ENCODE measurements at places on chromosomes 3 and 15. TPM values are rescaled to one million over a fixed set of nuclear protein-coding genes. Genes with fewer than 3 reads are reported as not detected.

Gene PGBD4
- 1.5 TPM for total RNA-seq

Gene LRRN1
- total RNA-seq = not detected

Gene MYRIP
- under 0.01 TPM for total RNA-seq

Gene DZIP1L
- 20.0 TPM for total RNA-seq

Gene P3H2
- 2.6 TPM for total RNA-seq

Gene PLS1
- total RNA-seq = under 0.01 TPM

Gene SKOR1
- total RNA-seq = under 0.01 TPM

Gene RPLP1
- 77.6 TPM for total RNA-seq

Gene EPHA3
- total RNA-seq = under 0.01 TPM

Gene LINGO1
- total RNA-seq = not detected

Gene FANCD2OS
- total RNA-seq = not detected

Gene CKMT1A
- not detected for total RNA-seq

Gene HRG
- total RNA-seq = not detected

Gene GOLGA6L7
- not detected for total RNA-seq

Gene TEX55
- total RNA-seq = not detected

Gene CAMKV
- total RNA-seq = not detected

Gene OCA2
- not detected for total RNA-seq

Gene CCR8
- total RNA-seq = not detected

Gene UROC1
- total RNA-seq = not detected

Gene TM4SF1
- total RNA-seq = 76.5 TPM

Gene ZFYVE19
- 13.2 TPM for total RNA-seq

Gene FBN1
- 1,470 TPM for total RNA-seq

Gene APBA2
- total RNA-seq = 20.4 TPM

Gene WDR72
- not detected for total RNA-seq

Gene SPTBN5
- total RNA-seq = 0.23 TPM

Gene ZNF619
- 4.3 TPM for total RNA-seq

Gene GUCA1C
- total RNA-seq = not detected

Gene RTP3
- total RNA-seq = not detected

Gene DET1
- 4.2 TPM for total RNA-seq

Gene GXYLT2
- 49.7 TPM for total RNA-seq

Gene ST3GAL6
- total RNA-seq = 3.0 TPM

Gene AGBL1
- not detected for total RNA-seq

Gene ZNF501
- total RNA-seq = 5.5 TPM

Gene SLITRK3
- total RNA-seq = not detected

Gene CCR2
- total RNA-seq = under 0.01 TPM

Gene SLC2A2
- not detected for total RNA-seq

Gene AADAC
- 1.8 TPM for total RNA-seq

Gene ZMAT3
- total RNA-seq = 22.3 TPM
